ENCODE measurements at places on chromosomes 11 and 22. TPM values are rescaled to one million over a fixed set of nuclear protein-coding genes. Genes with fewer than 3 reads are reported as not detected.

DNA sequence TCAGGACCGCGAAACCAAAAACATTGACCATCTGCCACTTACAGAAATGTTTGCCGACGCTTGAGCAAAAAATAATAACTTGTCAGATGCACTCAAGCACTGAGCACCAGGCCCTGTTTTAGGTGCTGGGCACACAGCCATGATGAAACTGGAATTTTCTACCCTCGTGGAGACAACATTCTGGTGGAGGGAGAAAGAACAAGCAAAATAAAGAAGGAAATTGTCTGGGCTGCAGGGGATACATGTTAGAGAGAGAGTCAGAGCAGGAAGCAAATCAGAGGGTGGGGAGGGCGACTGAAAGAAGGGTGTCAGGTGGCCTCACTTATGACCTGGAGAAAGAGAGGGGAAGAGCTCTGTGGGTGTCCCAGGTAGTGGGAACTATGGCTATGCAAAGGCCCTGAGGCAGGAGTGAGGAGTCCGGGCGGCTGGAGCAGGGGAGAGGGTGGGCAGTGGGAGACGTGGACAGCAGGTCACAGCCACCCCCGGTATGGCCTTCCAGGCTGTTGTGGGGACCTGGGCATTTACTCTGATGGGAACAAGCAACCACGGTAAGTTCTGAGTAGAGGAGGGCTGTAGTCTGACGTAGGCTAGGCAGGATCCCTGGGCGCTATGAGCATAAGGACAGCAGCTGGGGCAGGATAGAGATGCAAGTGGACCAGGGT, 78.8 kb downstream of the MYEOV start:
- DNase-seq, result no peak

DNA sequence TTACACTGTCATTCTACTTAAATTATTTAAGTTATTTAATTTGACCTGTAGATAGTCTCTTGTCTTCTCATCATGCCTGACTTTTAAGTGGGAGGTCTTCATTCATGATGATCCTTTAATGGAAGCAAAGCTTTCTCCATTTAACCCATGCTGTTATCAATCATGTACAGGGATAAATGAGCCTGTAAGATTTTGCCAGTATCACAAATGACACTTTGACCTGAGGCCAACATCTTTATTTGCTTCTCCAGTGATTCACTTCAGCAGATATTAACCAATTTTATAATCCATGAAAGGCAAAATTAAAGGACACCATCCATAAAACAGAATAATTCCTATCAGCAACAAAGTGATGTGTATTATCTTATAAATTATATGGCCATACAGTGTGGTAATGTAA, 7.7 kb downstream of the CCDC73 start:
- no peak for DNase-seq

- no peak for DNase-seq
Measured at GRCh38 chr11:69637198-69637940, 3.6 kb upstream of the CCND1 start.

GRCh38 chr22:38317995-38318715, 922 bp upstream of the CSNK1E start:
- DNase-seq, result peak; percentile 87

- no peak for DNase-seq
Measured at GRCh38 chr11:69052343-69053168, 3.8 kb downstream of the TPCN2 start.

- DNase-seq, result no peak
Measured at GRCh38 chr11:20274031-20274430, 89.5 kb upstream of the HTATIP2 start.

DNA sequence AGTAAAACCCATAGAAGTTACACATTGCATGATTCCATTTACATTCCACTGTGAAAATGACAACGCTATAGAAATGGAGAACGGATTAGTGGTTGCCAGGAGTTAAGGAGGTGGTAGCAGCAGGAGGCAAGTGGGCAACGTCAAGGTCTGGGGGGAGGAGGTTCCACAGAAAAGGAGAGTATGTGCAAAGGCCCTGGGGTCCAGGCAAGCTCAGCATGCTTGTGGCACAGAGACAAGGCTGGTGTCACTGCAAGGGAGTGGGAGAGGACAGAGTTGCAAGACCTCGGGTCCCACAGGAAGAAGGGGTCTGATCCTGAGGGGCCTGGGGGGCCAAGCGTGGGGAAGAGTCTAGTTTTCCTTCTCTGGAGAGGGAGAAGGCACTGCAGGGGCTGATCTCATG, 240.8 kb downstream of the MN1 start:
- DNase-seq, result no peak

GRCh38 chr11:21476588-21476987, 716.3 kb upstream of the ANO5 start:
- DNase-seq, result no peak

GRCh38 chr11:9982796-9983579, 311.0 kb downstream of the SBF2 start:
- DNase-seq, result peak; percentile 38

The LDLRAD3 gene
- 4.1 TPM for total RNA-seq

The SMC1B gene
- not detected for total RNA-seq

The C11orf91 gene
- total RNA-seq, result not detected
